Left colon (tissue), 2 donors: ENCODE measurements at places on chromosomes 7 and 10. TPM values are rescaled to one million over a fixed set of nuclear protein-coding genes. Genes with fewer than 3 reads are reported as not detected.
A peak's percentile ranks its signal among the peaks of the same experiment; 100 is the strongest.

TET1 gene
- total RNA-seq = 0.64 TPM

CNNM1 gene
- total RNA-seq = 0.24 TPM

SPDYE8 gene
- not detected for total RNA-seq

GARIN1A gene
- total RNA-seq = 0.81 TPM

PKD2L1 gene
- total RNA-seq = not detected

SSC4D gene
- 0.15 TPM for total RNA-seq

PRKG1 gene
- 17.2 TPM for total RNA-seq

MPP7 gene
- total RNA-seq = 26.9 TPM

HECW1 gene
- total RNA-seq = 0.89 TPM

PITRM1 gene
- total RNA-seq = 54.0 TPM

ECD gene
- total RNA-seq = 18.4 TPM

GIMAP4 gene
- total RNA-seq = 16.2 TPM

MAGI2 gene
- total RNA-seq = 1.4 TPM

CYP3A4 gene
- 12.9 TPM for total RNA-seq

LIPF gene
- total RNA-seq = not detected

DNA sequence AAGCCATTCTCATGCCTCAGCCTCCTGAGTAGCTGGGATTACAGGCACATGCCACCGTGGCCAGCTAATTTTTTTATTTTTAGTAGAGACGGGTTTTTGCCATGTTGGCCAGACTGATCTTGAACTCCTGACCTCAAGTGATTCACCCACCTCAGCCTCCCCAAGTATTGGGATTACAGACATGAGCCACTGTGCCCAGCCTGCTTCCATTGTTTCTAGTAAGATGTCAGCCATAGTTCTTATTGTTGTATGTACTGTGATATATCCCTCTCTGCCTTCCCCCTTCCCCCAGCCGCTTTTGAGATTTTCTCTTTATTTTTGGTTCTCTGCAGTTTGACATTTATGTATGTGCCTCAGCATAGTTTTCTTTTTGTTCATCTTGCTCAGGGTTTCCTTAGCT is 87.9 kb upstream of the KLF14 start:
- no peak for DNase-seq

- DNase-seq = no peak
Measured at GRCh38 chr7:24475166-24475961, 97.9 kb upstream of the PALS2 start.

- DNase-seq = no peak
Measured at GRCh38 chr7:84216472-84216871, 21.9 kb upstream of the SEMA3A start.

DNA sequence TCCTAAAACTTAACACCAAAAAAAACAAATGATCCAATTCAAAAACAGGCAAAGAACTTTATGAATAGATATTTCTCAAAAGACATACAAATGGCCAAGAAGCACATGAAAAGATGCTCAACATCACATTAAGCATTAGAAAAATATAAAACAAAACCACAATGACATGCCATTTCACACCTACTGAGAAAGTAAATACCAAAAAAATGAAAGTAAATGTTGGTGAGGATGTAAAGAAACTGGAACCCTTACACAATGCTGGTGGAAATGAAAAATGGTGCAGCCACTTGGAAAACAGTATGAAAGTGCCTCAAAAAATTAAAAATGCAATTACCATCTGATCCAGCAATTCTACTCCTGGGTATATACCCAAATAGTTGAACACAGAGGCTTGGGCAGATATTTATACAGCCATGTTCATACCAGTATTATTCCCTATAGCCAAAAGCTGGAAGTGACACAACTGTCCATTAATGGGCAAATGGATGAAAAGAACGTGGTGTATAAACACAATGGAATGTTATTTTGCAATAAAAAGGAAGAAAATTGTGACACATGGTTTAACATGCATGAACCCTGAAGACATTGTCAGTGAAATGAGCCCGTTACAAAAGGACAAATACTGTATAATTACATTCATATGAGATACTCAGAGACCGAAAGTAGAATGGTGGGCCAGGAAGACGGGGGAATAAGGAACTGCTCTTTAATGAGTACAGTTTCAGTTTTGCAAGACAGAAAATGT is 89.0 kb downstream of the JMJD1C start:
- DNase-seq = no peak

DNA sequence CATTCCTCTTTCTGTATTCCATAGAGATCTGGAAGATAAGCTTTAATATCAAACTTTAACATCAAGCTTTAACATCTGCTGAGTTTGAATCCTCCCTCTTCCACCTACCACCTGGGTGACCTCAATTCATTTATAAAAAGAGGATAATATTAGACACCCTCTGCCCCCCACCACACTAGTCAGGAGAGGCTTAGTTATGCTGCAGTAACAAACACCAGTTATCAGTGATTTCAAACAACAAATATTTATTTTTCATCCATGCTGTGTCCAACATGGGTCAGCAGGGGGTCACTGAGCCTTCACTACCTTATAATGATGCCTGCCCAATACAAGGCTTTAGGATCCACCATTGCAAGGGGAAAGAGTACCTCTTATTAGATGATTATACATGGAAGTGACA is 322.0 kb downstream of the RNLS start:
- DNase-seq = no peak

DNA sequence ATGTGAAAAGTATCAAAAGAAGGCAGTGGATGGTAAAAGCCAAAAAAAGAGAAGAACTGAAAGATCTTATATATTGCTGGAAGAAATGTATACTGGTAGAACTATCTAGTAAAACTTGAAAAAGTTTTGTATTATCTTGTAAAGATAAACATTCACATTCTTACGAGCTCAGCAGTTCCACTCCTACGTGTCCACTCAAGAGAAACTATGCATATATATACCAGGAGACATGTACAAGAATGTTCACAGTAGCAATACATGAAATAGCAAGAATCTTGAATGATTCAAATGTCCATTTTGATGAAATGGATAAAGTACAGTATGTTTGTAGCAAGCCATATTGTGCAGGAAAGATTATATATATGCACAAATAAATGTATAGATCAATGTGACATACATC is 155.0 kb downstream of the RNF133 start:
- DNase-seq = no peak

- DNase-seq = no peak
Measured at GRCh38 chr7:94618126-94618525, 37.8 kb downstream of the SGCE start.

DNA sequence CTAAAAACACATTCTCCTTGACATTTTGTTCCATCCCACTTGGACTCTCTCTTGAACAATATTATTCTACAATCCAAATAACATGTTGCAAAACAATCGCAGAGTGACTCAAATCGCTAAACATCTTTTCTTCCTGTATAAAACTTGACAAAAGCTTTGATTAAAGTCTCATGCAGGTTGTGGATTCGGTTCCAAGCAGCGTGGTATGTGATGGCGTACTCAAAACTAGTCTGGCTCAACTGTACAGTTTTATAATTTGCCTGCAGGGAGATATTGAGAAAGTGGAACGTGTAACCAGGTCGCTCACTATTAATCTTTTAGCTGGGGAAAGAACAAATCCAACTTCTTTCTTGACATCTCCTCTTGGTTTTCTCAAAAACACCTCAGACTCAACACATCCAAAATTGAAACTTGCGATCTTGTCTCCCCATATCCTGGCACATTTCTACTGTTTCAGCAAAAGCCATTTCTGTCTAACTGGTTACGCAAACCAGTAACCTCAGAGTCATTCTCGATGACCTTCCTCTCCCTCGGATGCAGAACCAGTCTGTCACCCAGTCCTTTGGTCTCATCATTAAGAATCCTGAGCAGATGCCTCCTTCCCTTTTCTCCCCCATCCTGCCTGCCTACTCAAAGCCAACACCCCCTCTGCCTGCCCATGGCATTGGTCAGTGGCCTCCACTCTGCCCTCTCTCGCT is 100.1 kb downstream of the CACNB2 start:
- no peak for DNase-seq

GRCh38 chr7:3682028-3682710 is 381.1 kb downstream of the SDK1 start:
- DNase-seq = no peak

- no peak for DNase-seq
Measured at GRCh38 chr7:17307000-17307399, 8.5 kb downstream of the AHR start.

- no peak for DNase-seq
Measured at GRCh38 chr10:129951101-129951969, 12.7 kb downstream of the EBF3 start.

DNA sequence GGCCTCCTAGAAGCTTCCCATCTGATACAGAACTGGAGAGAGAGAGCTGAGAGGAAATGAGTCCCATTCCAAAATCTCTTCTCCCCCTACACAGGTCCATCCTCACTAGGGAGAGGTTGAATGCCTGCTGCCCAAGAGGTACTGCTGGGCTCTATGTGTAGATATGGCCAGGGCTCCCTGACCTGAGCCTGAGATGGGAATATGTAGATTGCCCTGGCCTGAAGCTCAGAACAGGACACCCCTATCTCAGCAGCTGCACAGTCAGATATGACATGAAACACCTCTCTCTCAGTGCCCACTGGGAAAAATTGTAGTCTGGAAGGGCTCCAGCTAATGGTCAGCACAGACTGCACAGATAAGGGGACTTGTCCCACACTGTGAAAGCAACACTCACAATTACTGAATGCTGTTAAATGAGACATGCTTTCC is 3.1 kb upstream of the IFIT1B start:
- DNase-seq = no peak

DNA sequence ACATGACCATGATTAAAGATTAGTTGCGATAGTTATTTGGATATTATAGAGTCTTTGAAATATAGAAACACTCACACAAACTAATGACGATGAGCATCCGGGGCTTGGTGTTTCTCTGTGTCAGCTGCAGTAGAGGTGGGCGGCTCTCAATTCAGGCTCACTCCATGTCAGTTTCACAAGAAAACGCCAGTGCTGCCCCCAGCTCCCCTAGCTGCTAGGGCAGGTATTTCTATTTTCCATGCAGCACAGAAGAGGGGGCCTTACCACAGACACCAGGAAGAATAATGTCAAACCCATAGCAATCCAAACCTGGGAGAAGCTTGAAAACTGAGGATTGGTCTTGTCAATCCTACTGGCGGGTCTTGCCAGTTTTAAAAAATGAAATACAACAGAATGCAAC is 197.1 kb downstream of the PHTF2 start:
- DNase-seq = no peak

DNA sequence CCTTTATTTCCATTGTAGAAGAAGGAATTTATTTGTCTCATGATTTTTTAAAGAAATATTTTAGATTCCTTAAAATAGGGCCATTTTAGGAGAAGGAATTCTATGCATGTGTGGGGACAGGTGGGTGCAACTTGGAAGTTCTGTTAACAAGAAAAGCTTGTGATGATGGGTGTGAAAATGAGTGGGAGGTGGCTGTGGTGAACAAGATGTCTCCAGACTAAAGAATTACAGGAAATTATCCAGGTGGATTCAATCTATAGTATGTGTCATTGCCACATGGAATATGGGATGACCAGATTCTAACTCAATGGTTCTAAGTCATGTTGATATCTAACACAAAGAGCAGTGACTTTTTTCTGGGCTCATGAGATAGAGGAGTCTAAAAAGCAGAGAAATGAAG is 229.6 kb upstream of the IGFBP3 start:
- DNase-seq = no peak

DNA sequence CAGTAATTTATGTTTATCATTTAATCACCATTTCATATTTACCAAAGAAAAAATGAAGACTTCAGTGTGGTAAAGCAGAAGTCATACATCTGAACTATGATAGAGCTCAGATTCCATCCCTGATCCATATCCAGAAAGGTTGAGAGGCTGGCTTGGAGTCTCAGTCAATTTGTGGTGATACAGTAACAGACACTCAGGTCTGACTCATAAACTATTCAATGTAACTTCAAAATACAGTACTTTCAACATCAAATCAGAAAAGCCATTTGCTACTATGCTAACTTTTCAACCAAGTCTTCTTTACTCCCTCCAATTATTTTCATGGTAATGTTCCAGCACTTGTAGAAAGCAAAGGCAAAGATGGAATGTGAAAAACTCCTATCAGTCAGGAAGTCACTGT is 190.4 kb downstream of the HDAC9 start:
- DNase-seq = no peak

GRCh38 chr7:73668886-73669230 is 1.2 kb downstream of the VPS37D start:
- DNase-seq = no peak

GRCh38 chr7:151925446-151926335 is 30.6 kb upstream of the GALNTL5 start:
- DNase-seq = peak; percentile 86

GRCh38 chr10:12401466-12401865 is 52.1 kb downstream of the CAMK1D start:
- DNase-seq = no peak

DNA sequence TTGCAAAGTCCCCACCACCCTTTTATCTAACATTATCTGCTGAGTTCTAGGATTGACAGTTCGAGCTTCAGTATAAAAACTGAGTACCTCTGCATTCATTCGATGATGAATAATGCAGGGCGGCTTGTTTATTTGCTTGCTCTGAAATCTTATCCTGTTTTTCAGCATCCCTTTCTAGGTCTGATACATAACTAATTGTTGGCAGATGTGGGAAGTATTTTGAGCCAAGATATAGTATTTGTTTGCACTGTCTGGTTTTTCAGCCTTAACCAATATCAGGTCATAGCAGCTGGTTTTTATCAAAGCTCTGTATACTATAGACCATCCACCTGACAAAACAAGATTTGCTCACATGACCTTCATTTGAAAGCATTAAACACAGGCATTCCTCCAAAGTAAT is 161.4 kb downstream of the TFEC start:
- DNase-seq = no peak

GRCh38 chr10:79327090-79327457 is 20.2 kb upstream of the PPIF start:
- no peak for DNase-seq

GRCh38 chr7:65923316-65923715 is 50.4 kb downstream of the VKORC1L1 start:
- DNase-seq = no peak

DNA sequence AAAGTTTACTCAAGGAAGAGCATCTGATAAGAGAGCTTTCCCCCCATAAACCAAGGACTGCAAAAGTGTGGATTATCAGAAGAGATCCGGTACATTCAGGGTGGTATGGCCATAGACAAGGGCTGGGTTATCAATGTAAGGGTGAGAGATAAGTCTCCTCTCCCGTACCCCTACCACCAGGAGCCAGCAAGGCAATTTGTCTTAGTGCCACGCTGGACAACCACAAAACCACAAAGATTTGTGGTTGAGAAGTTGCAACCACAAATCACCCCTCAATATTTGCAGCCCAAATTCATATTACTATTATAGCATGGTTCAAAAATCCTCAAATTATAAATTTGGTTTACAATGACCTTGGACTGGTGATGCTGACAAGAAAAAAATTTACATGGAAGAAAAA is 2.3 kb upstream of the ZSCAN25 start:
- no peak for DNase-seq

GRCh38 chr7:1654738-1655475 is 15.2 kb upstream of the ELFN1 start:
- DNase-seq = no peak
